Muscle of arm (tissue), 14 donors: ENCODE measurements at places on chromosomes 5 and 9.

GRCh38 chr5:111680737-111681413 is 76.1 kb downstream of the NREP start:
- DNase-seq: peak; percentile 87

GRCh38 chr9:78958892-78959291 is 612.9 kb upstream of the TLE4 start:
- DNase-seq: no peak

DNA sequence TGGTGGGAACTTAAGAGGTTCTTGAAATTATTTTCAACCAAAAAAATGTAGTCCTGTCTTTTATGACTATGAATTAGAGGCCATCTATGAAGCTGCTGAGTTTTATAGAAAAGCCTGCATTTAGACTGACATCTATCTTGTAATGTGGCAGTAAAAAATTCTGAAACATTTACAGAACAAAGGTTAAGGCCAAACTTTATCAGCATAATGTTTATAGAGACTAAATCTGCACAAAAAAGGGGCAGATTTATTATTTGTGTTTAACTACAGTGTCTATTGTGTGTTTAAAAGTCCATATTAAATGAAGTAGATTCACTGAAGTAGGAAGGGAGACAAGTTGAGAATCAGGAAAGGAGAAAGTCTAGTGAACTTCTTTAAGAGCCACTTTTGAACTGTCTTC is 37.3 kb upstream of the ANKRD34B start:
- DNase-seq: no peak

DNA sequence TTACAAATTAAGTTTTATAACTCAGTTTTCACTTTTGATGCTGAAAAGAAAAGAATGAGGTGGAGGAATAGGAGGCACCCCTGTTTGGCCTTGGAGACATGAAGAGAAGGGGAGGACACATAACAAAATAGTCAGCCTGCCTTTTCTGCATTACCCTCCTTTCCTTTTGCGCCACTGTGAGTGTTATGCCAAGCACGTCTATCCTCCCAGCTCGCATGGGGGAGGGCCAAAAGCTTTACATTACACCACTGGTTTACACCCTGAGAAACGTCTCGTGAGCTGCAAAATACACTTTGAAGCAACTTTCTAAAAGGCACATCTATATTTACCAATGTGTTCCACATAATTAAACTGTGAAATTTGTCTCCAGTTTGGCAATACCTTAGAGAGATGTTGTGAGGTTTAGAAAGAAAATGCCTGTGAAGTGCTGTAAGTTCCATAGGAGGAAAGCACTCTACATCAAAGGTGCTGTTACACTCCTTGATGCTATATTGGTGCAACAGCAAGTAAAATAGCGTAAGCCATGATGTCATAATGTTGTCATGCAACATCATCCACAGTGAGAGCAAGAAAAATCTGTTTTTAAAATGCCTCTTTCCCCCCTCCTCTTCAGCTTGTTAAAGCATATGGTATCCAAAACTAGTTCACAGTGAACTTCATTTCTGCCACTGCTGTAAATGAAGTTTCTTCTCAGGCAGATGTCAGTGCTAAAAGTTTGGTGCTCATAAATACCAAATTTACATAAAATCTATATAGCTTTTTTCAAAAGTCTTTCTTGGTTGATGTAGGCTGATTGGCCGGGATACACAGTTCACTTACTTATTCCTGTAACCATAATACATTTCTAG is 50.3 kb downstream of the CETN3 start:
- DNase-seq: no peak

- DNase-seq: no peak
Measured at GRCh38 chr9:108479989-108480652, 375.7 kb downstream of the ACTL7B start.

GRCh38 chr9:68978066-68978465 is 35.8 kb downstream of the PRKACG start:
- no peak for DNase-seq

DNA sequence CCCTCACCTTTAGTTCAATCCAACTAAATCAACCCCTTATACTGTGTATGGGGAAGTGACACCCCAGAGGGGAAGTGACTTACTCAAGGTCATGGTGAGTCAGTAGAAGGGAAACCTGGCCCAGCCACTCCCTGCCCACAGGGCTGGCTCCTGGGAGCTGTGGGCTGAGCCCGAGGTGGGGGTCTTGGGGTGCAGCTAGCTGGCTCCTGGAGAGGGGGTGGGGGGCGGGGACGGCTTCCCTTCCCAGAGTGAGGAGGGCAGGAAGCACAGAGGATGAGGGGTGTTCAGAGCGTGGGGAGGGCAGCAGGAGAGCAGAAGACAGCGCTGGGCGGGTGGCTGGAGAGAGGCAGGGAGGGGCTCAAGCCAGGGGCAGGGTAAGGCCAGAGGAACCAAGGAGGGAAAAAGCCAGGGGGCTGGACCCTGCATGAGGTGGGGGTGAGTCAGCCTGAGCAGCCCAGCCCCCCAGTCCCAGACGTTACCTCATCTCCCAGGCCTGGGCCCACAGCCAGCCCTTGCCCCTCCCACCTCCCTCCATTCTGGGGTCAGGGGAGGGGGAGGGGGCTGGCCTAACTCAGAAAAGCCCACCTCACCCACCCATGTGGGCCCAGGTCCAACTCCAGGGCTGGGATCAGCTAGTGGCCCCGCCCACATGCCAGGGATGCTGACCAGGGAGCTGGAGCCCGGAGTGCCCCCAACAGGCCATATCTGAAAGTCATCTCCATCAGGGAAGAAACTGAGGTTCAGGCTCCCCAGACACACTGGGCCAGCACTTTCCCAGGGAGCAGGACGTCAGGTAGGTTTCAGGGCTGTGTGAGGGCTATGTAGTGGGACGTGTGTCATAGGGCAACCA is 2.8 kb downstream of the PDLIM7 start:
- peak; percentile 77 for DNase-seq

GRCh38 chr9:72873456-72873855 is 79.4 kb downstream of the ALDH1A1 start:
- no peak for DNase-seq

- no peak for DNase-seq
Measured at GRCh38 chr5:104372376-104372775, 809.8 kb upstream of the NUDT12 start.

- no peak for DNase-seq
Measured at GRCh38 chr9:89821081-89821480, 216.3 kb downstream of the GADD45G start.

DNA sequence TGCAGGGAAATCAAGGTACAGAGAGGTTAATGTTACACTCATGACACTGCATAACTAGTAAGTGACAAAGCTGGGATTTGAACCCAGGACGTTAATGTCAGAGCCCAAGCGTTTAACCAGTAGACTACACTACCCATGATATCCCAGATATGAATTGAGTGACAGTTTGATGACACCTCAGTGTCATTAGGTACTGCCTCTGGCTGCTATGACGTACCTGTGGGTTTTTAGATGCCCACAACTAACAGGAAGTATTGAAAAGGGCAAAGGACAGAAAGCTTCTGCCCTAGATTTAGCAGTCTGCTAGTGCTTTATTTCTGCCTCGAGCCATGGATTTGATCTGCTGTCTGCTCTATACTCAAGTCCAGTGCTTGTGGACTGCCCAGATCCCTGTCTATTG is 56.2 kb downstream of the GLRA1 start:
- no peak for DNase-seq

DNA sequence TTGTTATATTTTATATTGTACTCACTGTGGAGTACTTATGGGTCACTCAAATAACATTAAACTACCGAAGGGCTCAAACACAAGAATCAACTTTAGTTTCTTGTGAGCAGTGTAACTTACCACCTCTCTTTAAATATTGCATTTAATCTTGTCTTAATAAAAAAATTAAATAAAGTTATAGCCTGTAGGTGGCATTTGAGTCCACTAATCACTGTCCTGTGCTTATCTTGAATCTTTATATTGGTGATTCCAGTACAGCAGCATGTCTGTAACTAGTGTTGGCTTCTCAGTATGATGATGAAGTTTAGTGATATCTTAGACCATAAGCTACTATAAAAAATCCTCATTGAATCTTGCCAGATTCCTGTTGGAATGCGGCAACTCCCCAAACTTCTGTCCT is 313.8 kb downstream of the FAM170A start:
- no peak for DNase-seq

- no peak for DNase-seq
Measured at GRCh38 chr9:136133191-136133958, 14.7 kb upstream of the TMEM250 start.

- DNase-seq: no peak
Measured at GRCh38 chr5:136201870-136202269, 8.9 kb upstream of the SMIM32 start.

DNA sequence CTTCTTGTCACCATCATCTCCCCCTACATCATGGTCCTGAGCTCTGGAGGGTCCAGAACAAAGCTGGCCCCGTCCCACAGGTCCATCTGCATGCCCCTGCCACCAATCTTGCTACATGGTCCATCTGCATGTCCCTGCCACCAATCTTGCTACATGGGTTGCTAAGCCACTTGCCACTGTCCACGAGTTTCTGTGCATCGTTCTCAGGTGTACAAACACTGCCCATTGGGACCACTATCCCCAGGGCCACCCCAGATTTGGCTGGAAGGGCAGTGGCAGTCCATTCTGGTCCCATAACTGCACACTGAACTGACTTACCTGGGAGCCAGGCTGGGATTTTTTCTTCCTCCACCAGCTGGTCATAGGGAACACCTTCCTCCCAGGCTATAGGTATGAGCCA is 8.0 kb upstream of the LAMC3 start:
- DNase-seq: no peak

DNA sequence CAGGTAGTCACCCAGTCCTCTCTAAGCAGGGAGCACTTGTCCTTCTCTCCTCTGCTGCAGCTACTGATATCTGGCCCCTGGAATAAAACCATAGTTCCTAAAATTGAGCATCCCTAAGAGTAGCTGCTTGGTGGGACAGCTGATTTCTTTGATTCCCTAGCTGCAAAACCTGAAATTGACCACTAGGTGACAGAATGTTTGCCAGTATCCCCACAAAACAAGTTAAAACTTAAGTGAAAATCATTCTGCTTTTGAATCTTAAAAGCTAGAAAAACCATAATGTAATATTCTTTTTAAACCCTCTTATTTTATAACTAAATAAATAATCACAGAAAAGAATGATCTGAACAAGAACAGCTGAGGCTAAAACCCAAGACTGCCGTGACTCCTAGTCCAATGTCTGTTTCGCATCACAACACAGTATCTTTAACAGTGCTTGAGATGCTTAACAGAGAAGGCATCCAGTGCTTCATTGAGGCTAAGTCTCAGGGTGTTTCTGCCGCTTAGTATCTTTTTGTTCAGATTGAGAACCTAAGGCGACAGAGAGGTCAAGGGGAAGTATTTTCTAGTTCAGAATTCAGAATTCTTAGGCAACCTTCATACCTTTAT is 24.4 kb upstream of the TAL2 start:
- DNase-seq: no peak

DNA sequence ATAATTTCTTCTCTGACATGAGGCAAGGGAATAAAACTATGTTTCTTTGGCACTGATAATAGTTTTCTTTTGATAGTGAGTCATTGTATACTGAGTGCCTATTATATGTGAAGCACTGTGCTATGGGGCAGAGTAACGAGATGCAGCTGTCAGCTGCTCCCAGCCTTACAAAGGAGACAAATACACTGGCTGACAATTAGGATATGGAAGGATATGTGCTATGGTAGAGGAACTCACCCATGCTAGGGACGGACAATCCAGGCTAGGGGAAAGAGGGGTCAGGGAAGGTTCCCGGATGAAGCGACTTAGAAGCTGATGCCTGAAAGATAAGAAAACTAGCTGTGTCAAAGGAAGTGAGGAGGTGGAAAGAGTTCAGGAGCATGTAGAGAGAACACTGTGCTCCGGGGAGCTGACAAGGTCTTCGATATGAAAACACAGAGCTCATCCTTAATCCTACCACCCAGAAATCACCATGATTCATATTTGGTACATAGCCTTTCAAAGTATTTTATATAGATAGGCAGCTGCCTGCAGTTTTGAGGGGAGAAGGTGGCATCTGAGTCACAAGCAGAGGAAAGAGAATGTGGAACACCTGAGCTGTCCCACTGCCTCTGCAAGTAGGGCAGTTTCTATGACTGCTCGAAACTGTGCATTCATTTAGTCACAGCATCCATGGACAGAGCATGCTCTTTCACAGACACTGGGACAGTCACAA is 12.1 kb downstream of the BSPRY start:
- no peak for DNase-seq

DNA sequence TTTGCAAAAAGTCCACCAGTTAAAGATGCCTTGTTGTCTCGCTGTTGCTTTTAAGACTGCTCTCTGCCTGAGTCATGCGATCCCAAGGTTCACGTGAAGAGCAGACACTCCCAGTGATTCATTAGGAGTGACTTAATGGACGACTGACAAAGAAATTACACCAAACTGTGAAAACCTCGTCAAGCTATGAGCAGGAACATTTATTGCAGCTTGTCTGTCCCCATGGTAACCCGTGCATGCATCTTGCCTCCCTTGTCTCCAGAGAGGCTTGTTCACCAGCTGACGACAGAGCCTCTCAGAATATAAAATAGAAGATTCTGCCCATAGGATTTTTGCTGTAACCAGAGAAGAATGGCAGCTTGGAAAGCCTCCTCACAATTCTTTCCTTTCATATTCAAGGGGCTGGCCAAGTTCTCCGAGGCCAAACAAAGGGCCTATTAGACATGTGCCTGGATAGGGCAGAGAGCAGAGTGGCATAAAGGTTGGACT is 352.7 kb downstream of the SPOCK1 start:
- DNase-seq: peak; percentile 31

GRCh38 chr5:100313657-100314056 is 221.5 kb upstream of the FAM174A start:
- DNase-seq: no peak

DNA sequence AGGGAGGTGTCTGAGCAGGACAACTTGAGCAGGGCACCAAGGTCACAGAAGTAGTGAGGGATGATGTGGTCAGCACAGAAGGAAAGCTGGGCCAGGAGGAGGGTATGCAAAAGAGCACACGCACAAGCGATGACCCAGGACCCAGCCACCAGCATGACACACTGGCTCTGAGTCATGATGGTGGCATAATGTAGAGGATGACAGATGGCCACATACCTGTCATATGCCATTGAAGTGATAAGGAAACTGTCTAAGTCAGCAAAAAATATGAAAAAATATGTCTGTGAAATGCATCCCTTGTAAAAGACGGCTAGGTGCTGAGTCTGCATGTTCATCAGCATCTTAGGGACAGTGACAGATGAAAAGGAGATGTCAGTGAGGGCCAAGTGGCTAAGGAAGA is 380 bp downstream of the OR1J1 start:
- DNase-seq: no peak

DNA sequence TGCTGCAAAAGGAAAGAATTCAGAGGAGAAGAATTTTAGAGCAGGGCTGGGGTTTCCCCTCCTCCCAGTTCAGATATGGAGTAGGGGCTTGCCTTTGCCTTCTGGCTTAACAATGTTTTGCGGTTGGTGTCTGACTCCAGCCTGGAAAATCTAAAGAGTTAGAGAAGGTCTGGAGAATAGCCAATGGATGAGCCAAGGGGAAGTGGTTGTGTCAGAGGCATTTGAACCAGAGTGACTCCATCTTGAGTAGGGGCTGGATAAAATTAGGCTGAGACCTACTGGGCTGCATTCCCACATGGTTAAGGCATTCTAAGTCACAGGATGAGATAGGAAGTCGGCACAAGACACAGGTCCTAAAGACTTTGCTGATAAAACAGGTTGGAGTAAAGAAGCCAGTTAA is 133.7 kb downstream of the DIRAS2 start:
- DNase-seq: no peak

GRCh38 chr9:87381746-87382145 is 115.9 kb upstream of the DAPK1 start:
- no peak for DNase-seq
